ENCODE measurements at places on chromosomes 5 and 9.
A peak's percentile ranks its signal among the peaks of the same experiment; 100 is the strongest.

DNA sequence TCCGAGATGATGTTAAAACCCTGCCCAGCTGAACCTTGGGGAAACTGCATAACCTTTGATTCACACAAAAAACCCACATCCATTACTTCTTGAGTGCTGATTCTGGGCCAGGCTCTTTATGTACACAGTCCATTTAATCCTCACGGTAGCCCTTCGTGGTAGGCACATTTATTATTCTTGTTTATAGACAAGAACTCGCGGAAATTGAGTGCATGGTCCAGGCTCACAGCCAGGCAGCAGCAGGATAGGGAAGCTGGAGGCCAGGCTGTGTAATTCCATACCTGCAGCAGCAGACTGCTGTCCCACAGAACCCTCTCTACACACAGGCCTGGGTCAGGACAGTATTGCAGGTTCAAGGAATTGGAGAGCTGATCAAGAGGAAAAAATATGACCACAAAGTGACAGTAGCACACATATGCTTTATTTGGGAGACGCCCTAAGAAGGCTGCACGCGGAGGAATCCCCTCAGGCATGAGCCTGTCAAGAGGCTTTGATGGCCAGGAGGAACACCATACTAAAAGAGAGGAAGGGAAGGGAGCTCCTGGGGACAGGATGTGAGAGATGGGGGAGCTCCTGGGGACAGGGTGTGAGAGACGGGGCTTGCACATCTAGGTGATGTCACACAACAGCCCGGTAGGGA is 28.4 kb upstream of the FAM120A start:
- no peak for DNase-seq

DNA sequence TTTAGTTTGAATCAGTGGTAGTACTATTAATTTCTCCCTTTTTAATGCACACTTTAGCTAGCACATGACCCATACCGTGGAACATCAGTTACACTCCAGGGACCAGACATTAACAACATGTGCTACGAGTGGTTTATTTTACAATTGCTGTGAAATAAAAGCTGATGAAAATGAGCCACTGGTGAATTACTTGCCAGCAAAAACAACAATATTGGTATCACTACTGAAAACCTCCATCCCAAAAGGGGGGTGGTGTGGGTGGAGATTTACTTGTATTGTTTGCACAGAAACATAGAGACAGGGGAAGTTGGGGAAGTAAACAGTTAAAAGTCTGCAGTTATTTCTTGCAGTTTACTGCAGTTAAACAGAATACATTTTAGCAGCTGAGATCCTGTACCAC is 369.6 kb upstream of the GRAMD2B start:
- DNase-seq: no peak

DNA sequence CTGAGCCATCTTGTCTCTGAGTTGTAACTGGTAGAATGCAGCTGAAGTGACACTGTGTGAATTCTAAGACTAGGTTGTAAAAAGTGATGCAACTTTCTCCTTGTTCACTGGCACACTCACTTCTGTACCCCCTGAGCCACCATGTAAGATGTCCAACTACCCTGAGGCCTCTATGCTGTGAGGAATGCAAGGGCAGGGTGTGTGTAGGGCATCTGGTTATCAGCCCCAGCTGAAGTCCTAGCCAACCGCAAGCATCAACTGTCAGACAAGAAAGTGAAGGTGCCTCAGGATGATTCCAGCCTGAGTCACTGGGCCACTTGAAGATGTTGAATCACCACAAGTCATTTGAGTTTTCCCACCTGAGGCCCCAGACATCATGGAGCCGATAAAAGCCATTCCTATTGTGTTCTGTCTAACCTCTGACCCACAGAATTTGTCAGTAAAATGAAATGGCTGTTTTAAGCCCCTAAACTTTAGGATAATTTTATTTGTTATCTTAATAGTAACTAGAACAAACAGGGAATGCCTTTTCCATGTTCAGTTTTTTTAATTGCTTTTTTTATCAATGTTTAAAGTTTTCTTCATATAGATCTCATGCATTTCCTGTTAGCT is 18.7 kb upstream of the RHOBTB3 start:
- no peak for DNase-seq

DNA sequence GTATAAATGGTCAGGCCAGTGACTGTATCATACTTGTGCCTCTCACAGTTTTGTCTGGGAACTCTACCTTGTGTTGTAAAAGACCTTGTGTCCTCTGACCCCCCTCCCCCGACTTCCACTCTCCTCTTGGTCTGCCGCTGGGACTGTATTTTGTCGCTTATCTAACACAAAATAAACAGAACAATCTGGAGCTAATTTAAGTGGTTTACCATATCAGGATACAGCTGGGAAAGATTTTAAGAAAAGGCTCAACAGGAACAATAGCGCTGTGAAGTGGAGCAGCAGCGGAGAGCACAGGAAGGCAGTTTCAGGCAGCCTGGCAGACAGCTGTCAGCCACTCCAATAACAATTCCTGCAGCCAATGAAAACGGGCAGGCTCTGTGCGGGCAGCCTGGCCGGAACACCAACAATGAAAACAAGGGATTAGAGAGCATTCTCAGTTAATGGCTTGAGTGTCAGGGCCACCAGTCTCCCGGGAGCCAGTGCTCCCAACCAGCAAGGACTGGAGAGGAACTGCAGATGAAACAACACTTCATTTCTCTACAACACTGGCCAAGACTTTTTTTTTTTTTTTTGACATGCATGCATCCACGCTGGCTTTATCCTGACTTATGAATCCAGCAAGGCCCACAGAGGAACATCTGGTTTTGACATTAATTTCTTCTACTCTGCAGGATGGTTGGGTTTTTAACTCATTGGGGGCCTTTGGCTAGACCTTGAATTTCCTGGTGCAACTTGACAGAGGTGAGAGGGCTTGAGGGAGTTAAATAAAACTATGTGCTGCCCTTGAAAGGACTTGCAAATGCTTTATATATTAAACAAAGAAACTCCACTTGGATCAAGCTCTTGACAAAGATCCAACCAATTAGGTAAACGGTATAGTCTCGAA is 76.7 kb downstream of the ARSB start:
- no peak for DNase-seq

DNA sequence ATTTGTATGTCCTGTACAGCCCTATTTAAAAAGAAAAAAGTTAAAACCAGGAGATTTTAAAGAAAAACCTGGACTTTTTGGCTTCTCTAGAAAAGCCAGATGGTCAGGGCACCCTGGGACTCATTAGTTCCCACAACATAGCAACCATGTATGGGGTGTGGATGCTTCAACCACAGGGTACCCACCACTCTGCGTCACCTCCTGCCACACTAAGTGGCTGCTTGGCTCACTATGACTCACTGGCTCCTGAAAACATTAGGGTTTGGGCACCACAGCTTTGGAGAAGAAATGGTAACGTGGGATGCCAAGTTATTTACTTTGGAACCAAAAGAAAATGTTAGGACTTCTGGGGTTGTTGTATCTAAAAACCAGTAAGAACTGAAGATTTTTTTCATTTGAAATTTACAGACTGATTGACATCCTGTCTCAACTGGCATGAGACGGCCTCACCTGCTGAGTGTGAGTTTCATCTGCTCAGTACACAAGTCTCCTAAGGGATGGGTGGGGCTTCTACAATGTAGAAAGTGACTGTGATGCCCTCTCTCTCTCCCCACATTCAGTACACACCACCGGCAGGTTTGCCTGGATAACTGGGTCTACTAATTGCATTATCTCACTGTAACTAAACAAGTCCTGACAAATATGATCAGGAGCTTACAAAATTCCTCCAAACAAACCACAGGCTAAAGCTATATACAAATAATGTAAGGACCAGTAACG is 103.9 kb downstream of the ESM1 start:
- DNase-seq: no peak

GRCh38 chr5:78318337-78318736 is 23.8 kb upstream of the AP3B1 start:
- DNase-seq: no peak

GRCh38 chr9:3939820-3940219 is 360.0 kb downstream of the GLIS3 start:
- no peak for DNase-seq

DNA sequence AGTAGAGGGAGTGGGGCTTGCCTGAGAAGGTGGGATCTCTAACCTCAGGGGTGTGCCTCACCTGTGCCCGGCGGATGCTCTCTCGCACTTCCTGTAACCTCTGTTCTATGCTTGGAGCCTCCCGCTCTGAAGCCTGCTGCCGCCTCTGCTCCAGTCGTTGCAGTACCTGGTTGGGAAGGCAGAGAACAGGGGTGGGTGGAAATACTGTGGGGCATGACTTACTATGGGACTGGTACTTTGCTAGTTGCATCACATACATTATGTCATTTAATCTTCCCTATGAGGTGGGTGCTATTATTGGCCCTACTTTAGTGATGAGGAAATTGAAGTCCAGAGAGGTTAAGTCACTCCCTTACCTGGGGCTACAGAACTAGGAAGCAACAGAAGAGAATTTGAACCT is 5.2 kb downstream of the FCHSD1 start:
- no peak for DNase-seq

- no peak for DNase-seq
These were observed 354.8 kb downstream of the TAF11L14 start for GRCh38 chr5:17989036-17989435.

GRCh38 chr5:11128021-11128420 is 367.0 kb upstream of the DAP start:
- DNase-seq: no peak

GRCh38 chr5:111676466-111676865 is 80.5 kb downstream of the NREP start:
- no peak for DNase-seq

GRCh38 chr5:131416729-131417128 is 152.9 kb downstream of the CDC42SE2 start:
- DNase-seq: no peak

DNA sequence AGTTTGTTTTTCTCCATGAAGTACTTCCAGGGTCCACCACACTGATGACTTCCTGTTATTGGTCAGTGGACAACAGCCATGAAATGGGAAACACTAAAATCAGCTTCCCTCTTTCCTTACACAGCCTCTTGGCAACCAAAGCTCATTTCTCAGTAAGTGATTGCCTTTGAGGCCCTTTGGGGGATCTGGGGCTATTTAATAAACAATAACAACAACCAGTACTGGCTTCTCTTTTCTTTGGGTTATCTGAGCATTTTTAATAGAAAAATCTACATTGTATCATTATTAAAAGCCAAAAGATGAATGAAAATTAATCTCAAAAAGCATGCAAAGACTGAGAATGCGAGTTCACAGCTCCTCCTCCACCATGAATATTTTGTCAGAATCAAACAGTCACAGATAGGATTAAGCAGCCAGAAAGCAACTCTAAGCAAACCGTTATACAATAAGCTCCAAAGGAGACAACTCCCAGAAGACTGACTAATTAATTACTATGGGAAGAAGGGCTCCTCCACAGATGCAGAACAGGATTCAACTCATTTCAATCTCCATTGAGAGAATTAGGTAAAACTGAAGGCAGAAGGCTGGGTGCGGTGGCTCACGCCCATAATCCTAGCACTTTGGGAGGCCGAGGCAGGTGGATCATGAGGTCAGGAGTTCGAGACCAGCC is 68.3 kb downstream of the SERINC5 start:
- DNase-seq: no peak

GRCh38 chr9:20941174-20941690 is 90.2 kb downstream of the HACD4 start:
- DNase-seq: peak; percentile 34

DNA sequence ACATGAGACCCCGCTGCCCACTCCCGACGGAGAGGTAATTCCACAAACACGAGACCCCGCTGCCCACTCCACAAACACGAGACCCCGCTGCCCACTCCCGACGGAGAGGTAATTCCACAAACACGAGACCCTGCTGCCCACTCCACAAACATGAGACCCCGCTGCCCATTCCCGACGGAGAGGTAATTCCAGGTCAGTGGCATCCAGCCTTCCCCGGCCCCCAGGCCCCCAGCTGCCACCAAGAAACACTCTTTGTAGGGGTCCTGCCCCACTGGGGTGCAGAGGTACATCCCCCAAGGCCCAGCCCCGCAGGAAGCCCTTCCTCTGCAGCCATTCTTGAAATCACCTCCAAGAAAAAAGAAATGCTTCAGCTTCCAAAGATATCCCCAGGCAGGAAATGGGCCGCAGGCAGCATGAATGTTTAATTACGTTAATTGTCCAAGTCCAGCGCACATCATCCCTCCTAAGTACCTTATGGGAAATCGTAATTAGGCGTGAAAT is 115.9 kb downstream of the ADAMTS2 start:
- DNase-seq: no peak

GRCh38 chr9:95379630-95380029 is 62.1 kb upstream of the FANCC start:
- DNase-seq: peak; percentile 13

DNA sequence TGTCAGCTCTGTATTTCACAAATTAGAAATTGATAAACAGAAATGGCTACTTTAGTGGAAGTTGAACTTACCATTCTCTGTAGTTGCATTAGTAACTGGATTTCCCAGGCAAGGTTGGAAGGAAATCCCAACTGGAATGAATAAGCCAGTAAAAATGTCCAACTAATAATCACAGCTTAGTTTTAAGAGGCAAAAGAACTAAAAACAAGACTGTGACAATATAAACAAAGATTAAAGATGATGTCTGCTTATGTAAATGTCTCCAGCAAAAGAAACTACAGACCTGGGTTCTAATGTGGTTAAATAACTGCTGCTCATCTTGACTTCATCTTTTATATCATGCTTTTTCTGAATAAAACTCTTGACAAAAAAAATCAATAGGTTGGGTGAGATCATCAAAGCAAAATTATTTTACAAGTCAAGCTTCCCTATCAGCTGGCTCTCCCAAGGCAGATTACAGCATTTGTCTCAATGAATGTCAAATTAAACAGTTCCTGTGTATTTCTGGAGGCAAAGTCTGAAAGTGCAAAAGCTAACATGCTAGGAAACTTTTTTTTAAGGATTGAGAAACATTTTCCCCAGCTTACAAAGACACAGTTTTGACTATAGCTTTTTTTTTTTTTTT is 62.3 kb upstream of the HMHB1 start:
- DNase-seq: no peak

GRCh38 chr5:133892774-133893173 is 75.7 kb downstream of the C5orf15 start:
- no peak for DNase-seq

- no peak for DNase-seq
These were observed 93.6 kb downstream of the NR3C1 start for GRCh38 chr5:143309661-143310431.

DNA sequence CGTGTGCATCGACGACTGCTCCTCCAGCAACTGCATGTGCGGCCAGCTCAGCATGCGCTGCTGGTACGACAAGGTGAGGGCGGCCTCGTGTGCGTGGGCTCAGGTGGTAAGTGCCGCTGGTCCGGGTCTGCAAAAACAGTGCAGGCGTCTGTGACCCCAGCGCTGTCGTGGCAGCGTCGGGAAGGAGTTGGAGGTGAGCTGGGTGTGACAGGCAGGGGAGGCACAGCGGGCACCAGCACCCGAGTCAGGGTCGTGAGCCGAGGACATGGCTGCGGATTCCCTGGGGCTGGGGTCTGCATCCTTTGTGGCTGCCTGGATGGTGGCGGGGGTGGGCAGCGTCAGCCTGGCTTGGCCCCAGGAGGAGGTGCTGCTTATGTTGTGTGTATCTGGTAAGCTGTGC is 63.1 kb upstream of the CACNA1B start:
- no peak for DNase-seq

- DNase-seq: no peak
These were observed 10.6 kb upstream of the TRPC7 start for GRCh38 chr5:136375920-136376319.

Data from activated CD4-positive, alpha-beta T cell treated with anti-CD3 and anti-CD28 coated beads, Interleukin-2, amount 50 U/mL, for 4 hours (primary cell).